Right cardiac atrium (tissue), 5 donors: ENCODE measurements at places on chromosomes 7 and 10. TPM values are rescaled to one million over a fixed set of nuclear protein-coding genes. Genes with fewer than 3 reads are reported as not detected.

Gene AKR1C4
- total RNA-seq, result not detected

Gene SRGN
- 102 TPM for total RNA-seq

Gene ZNF727
- total RNA-seq, result 1.7 TPM

Gene BBIP1
- 24.5 TPM for total RNA-seq

Gene TFR2
- total RNA-seq, result not detected
